CD4-positive, alpha-beta T cell treated with Interleukin-4 for 1 hour (primary cell): ENCODE measurements at places on chromosomes 3 and 15.
A peak's percentile ranks its signal among the peaks of the same experiment; 100 is the strongest.

DNA sequence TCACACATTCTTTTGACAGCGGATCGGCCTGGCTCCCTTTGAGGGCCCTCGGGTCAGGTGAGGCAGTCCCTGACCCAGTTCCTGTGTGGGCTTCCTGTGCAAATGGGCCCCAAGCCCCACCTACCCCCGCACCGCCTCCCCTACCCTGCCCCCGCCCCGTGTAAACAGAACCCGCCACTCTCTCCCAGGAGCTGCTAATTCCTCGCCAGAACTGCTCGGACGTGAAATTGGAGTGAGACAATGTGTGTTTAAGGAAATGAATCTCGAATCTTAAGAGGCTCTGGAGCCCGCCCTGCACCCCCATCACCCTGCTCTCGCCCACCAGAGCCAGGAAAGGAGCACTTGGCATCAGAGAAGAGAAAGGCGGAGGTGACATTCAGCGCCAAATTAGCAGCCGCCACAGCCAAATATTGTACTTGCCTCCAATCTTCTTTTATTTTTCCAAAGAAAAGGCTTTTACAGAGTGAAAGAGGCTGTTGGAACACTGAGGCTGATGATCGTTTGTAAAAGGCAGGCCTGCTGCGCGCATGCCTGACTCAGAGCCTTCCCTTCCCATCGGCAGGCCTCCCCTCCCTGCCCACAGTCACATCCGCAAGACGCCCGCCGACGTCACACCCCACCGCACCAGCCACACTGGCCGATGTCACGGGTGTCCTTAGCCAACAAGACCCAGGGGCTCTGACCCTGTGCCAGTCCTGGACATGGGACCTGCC, 53.1 kb downstream of the CACNA2D2 start:
- peak; percentile 89 for DNase-seq

DNA sequence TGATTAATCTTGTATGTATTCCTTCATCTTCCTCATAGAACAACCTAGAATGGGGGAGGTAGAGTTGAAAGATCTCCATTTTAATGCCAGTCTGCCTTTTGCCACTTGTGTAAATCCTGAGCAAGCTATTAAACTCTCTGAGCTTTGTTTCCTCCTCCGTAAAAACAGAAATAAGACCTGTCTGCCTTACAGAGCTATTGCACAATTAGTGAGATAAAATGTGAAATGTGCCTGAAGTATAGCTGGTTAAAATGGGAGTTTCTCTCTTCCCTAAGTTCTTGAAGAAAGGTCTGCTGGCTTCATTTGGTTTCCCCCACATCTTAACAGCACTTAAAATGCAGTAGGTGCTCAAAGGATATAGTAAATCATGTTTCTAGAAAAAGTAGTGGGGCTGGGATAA, 19.0 kb downstream of the ALDH1A2 start:
- no peak for DNase-seq

DNA sequence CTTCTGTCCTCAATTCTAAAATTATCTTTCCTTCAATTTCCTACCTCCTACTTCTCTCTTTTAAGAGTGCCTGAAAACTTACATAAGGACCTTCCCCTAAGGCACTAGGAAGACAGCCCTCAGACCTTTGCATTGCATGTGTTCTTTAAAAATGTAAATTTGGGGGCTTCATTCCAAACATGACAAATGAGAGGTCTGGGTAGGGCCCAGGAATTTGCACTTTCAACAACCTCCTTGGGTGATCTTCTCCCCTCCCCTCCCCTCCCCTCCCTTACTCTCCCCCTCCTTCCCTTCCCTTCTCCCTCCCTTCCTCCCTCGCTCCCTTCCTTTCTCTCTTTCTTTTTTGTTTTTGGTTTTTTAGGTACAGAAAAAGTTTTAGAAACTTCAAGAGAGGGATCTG, 18.7 kb downstream of the USF3 start:
- DNase-seq = no peak

GRCh38 chr3:78023257-78023656, 983.4 kb downstream of the ROBO2 start:
- DNase-seq = no peak

GRCh38 chr3:41893977-41894376, 67.9 kb downstream of the ULK4 start:
- peak; percentile 46 for DNase-seq

GRCh38 chr15:96849271-96849900, 518.9 kb downstream of the NR2F2 start:
- DNase-seq = no peak

GRCh38 chr3:28308196-28308595, 40.3 kb upstream of the ZCWPW2 start:
- no peak for DNase-seq

GRCh38 chr3:14403619-14404155, 1.3 kb downstream of the SLC6A6 start:
- no peak for DNase-seq

GRCh38 chr3:67484085-67484484, 170.3 kb downstream of the SUCLG2 start:
- no peak for DNase-seq

DNA sequence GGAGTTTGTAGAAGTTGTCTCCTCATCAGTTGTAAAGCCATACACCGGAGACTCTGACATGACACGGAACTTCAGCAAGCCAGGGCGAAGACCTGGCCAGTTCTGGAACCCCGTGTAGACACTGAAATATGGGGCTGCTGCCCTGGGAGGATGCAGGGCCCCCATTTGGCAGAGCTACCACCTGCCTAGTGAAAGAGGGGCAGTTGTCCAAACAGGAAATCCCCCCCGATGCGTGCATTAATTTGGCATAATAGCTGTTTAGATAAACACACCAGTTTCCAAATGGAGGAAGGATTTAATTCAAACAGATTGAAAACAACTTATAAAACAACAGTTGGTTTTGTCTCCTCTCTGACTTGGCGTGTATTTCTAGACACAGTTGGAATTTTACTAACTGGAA, 357.2 kb downstream of the GABRG3 start:
- DNase-seq = no peak
